ENCODE measurements at places on chromosomes 3 and 15.

DNA sequence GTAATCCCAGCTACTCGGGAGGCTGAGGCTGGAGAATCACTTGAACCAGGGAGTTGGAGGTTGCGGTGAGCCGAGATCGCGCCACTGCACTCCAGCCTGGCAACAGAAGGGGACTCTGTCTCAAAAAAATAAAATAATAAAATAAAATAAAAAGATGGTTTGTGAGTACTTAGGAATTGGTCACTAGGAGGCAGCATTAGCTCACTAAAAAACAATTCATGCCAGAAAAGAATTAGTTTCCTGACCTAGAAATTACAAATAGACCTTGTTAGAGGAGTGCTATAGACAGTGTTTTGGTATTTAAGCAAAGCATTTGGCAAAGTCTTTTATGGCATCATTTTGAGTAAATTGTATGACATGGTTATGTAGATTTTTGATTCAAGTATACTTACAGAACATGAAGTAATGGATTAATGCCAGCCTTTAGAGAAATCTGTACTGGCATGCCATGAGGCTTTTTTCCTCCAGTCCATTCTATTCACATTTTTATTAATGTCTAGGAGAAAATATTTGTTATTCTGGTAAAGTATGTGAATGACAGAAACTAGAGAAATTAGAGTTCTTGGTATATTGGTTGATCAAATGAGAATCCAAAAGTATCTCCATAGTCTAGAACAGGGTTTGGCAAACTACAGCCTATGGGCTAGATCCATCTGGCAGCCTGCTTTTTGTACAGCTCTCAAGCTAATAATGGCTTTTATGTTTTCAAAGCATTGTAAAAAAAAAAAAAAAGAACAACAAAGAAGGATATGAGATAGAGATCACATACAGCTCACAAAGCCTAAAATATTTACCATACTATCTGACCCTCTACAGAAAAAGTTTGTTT is 81.6 kb downstream of the LRRC49 start:
- no peak for DNase-seq

DNA sequence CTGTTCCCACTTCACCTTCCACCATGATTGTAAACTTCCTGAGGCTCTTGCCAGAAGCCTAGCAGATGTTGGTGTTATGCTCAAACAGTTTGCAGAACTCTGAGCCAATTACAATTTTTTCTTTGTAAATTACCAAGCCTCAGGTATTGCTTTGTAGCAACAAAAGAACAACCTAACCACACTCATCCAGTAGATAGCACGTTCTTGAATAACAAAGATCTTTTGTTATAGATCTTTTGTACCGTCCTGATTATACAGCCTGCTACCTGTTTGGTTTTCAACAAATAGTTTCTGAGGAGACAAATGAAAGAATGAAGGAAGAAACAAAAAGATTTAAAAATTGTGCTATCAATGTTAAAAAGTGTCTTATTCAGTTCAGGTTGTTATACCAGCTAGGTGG is 474.7 kb upstream of the ALCAM start:
- DNase-seq, result no peak

DNA sequence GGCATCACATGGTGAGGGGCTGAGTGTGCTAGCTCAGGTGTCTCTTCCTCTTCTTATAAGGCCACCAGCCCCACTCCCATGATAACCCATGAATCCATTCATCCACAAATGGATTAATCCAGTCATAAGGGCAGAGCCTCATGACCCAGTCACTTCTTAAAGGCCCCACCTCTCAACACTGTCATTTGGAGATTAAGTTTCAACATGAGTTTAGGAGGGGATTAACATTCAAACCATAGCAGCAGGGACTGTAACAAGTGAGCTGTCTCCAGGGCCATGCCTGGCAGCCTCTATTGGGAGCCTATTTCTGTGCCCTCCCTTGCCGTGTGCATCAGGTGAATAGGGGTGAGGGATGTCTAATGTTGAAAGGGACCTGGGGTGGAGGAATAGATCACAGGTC is 77.5 kb downstream of the CHRD start:
- no peak for DNase-seq

DNA sequence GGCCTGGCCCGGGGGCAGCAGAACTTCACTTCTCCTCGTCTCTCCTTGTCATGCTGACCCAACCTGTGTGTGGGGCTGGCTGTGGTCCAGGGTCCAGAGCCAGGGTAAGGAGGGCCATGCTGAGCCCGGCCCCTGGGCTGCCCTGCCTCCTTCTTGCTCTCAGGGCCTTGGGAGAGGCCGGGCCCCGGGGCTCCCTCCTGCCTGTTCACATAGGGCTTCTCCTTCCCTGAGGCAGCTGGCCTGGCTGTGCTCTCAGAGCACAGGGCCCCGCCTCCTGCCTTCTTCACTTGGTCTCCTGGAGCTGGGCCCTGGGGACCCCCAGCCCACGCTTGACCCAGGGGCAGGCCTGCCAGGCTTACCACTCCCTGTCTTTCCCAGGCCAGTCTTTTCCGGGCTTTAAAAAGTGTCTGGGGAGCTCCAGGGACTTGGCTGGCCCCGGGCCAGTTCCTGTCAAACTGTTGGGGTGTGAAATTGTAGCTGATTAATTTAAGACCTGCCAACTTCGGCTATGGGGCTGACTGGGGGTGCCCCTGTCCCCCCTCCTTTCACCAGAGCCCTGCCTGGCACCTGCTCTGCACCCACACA is 11.8 kb downstream of the PLXNA1 start:
- DNase-seq, result no peak

- no peak for DNase-seq
Observed at GRCh38 chr15:58282060-58282708, 144.0 kb downstream of the AQP9 start.

GRCh38 chr3:122064326-122064725 is 9.2 kb downstream of the CD86 start:
- DNase-seq, result no peak

DNA sequence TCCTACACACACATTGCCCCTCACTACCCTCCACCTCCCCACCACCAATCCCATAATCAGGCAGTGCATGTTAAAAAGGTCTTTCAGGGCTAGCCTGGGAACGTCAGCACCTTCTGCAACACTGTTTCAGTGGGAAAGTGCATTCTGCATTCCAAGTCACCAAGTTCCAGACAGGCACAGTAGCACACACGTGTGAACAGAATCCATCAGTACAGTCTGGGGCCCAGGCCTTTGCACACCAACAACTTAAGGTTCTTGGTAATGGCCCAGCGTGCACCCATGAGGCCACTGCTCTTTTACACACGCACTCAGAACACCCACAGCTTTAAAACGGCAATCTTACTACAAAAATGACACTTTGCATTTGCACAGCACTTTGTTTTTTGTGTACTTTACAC is 1.2 kb downstream of the ANXA2 start:
- no peak for DNase-seq

DNA sequence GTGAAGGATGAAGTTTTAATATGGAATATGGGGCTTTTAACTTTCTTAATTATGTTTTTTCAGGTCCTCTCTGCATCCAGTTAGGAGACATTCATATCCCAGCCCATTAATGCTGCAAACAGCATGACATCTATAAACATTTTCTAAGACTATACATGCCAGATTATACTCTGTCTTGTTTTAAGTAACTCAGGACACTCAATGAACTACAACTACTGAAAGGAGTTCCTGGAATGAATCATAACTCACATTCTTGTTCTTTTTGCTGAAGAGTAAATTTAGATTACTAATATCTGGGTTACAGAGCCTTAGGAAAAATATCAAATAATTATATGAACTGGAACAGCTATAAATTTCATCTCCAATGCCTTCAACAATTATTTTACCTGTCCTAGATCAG is 167.4 kb downstream of the STAG1 start:
- no peak for DNase-seq

GRCh38 chr15:28881170-28881569 is 4.6 kb upstream of the APBA2 start:
- no peak for DNase-seq

DNA sequence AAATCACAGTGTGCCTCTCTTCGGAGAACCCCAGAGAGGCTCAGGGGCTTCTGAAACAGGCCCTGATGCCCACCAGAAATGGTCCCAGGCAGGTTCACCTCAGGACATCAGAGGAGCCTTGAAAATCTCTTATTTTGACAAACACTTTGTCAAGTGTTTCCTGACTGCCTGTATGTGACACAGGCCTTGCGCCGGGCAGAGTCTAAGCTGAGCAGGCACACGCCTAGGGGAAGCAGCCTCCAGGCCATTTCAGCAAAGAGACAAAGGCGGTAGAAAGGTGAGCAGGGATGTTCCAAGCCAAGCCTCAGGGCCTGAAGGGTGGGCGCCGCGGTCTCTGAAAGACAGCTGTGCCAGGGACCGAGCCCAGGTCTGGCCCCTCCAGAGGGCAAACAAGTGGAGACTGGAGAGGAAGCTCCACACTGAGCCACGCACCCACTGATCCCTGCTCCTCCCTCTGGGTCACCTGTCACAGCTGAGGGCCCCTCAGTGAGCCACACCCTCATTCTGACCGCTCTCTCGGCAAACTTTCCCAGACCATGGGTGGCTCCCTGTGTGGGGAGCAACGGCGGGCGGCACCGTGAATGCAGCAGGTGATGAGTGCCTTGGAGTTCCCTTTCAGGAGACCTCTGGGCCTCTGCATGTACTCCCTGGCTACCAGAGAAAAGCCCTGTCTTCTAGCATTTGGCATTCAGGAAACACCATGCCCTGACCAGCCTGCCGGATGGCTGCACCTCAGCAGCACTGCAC is 136.1 kb downstream of the ADAMTS17 start:
- DNase-seq, result no peak

DNA sequence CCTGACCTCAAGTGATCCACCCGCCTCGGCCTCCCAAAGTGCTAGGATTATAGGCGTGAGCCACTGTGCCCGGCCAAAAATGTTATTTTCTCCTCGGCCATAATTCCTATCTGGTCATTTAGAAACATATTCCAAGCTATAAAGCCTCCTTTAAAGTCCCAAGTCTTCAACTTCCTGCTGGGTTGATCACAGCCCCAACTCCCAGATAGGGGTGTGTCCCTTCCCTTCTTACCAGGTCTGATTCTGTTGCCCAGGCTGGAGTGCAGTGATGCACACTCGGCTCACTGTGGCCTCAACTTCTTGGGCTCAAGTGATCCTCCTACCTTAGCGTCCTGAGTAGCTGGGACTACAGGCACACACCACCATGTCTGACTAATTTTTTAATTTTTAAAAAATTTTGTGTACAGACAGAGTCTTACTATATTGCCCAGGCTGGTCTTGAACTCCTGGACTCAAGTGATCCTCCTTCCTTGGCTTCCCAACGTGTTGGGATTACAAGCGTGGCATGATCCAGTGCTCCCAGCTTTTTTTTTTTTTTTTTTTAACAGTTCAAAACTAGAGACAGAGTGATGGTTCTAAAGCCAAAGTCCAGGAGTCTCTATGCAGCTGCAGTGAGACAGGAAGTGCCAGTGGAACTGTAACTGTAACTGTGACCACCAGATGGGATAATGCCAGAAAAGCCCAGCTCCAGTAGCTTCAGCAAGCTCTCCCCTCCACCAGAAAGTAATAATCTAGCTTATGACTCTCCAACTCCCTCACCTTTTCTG is 8.2 kb upstream of the PRKAR2A start:
- no peak for DNase-seq

DNA sequence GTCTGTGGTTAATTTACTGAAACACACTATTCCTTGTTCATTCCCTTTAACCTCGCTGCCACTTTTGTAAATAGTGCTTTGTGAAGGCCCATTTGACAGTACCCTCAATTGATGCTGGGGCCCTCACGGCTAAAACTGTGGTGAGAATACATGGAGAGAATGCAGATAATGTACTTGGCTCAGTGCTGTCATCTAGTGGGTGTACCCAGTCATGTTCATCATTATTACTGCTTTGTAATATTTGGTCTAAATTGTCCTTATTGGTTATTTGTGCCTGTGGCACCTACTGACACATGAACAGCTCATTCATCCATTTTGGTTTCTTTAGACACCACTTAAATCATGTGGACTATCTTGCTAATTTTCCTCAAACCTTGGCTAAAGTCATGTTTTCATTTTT is 543.6 kb downstream of the EDEM1 start:
- DNase-seq, result no peak

- no peak for DNase-seq
Observed at GRCh38 chr3:171218069-171218468, 191.5 kb upstream of the SLC2A2 start.

GRCh38 chr3:23067116-23067515 is 136.0 kb upstream of the UBE2E2 start:
- no peak for DNase-seq

DNA sequence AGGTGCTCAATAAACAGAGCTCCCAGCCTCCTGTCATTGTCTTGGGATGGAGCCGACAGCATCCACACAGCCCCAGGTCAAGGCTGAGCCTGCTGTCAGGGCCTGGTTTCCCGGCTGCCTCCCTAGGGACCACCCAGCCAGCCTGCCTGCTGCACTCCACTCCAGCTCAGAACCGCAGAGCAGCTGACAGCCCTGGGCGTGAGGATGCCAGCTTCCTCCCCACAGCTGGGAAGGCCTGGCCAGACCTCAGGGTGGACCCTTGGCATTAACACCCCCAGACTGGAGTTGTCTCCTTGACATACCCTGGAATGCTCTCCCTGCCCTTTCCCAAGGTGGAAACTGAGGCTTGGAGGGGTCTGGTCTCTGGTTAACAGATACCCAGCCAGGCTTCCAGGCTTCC is 112.0 kb downstream of the WNT7A start:
- DNase-seq, result no peak

- DNase-seq, result no peak
Observed at GRCh38 chr3:152497890-152498289, 229.2 kb downstream of the MBNL1 start.

DNA sequence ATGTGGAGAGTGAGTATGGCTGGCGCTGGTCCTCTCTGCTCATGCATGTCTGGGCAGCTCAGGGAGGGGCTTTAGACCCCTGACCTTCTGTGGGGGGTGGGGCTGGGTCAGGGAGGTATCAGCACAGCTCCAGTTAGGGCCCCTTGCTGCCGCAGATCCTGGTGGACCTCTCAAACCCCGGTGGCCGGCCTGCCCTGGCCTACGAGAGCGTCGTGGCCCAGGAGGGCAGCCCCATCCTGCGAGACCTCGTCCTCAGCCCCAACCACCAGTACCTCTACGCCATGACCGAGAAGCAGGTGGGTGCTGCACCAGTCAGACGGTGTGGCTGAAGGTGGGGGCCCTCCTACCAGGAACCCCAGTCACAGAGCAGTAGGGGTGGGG is 20.2 kb downstream of the PLXNA1 start:
- no peak for DNase-seq

GRCh38 chr3:63386568-63386967 is 108.5 kb downstream of the SYNPR start:
- no peak for DNase-seq

GRCh38 chr3:27425896-27426565 is 56.8 kb upstream of the NEK10 start:
- no peak for DNase-seq

GRCh38 chr3:140163159-140163763 is 228.3 kb downstream of the CLSTN2 start:
- DNase-seq, result no peak

GRCh38 chr3:196145468-196146262 is 63.8 kb upstream of the TFRC start:
- DNase-seq, result no peak

DNA sequence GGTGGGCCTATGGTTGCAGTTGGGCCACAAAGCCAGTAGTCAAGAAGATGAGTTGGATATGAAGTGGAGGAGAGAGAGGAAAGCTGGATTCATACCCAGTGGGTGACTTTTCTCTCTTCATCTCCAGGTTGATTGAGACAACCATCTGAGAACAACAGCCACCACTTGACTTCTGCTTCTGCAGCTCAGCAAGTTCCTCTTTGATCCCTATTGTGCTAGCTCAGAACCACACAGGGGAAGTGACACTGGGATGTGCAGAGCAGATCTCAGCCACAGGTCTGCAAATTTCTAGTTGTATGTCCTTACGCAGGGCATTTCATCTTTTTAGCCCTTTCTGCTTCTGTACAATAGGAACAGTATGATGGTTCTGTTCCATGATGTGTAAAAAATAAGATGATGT is 459.2 kb upstream of the ARRDC4 start:
- no peak for DNase-seq
